OCI-LY7 (cell line): ENCODE measurements at places on chromosomes 13 and 19. TPM values are rescaled to one million over a fixed set of nuclear protein-coding genes. Genes with fewer than 3 reads are reported as not detected.

- DNase-seq, result no peak
Measured at GRCh38 chr13:60178327-60178726, 14.6 kb upstream of the DIAPH3 start.

GRCh38 chr19:3646336-3647092 is 19.9 kb upstream of the CACTIN start:
- DNase-seq, result no peak

DNA sequence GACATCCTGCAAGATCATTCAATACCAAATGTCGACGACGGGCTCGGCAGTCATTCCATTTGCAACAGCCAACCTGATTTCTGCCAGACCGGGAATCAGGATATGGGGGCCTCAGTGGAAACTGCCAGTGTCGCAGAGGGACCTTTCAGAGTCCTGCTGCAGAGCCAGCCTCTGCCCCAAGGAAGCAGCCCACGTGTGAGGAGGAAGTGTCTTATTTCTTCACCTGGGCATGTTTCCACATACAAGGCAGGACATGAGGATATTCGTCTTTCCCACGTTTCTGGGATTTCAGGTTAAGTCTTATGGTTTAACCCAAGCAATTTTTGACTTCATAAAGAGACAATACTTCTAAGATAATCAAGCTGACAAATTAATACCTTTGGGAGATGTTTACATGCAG is 69.9 kb downstream of the ABCC4 start:
- no peak for DNase-seq

DNA sequence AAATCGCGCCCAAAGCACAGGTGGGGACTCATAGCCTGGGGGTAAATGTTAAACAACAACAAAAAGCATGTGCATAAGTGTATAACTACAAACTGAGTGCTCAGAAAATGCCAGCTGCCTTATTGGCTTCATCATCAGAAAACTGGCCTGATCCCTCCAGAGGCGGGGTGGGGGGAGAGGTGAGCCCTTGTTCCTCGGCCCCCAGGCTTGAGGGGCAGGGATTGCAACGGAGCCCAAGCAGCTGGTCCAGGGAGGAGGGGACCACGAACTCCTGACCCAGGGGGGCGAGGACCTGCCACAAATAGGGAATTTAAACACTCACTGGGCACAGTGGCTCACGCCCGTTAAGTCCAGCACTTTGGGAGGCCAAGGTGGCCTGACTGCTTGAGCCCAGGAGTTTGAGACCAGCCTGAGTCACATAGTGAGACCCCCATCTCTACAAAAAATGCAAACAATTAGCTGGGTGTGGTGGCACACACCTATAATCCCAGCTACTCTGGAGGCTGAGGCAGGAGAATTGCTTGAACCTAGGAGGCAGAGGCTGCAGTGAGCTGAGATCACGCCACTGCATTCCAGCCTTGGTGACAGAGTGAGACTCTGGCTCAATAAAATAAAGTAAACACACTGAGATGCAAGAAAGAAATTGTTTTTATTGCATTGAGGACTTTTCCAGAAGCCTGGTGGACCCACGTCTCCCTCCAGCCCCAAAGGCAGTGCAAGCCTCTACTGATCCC is 8.7 kb downstream of the SIRT6 start:
- no peak for DNase-seq

- no peak for DNase-seq
Measured at GRCh38 chr19:6806488-6806887, 34.0 kb downstream of the VAV1 start.

DNA sequence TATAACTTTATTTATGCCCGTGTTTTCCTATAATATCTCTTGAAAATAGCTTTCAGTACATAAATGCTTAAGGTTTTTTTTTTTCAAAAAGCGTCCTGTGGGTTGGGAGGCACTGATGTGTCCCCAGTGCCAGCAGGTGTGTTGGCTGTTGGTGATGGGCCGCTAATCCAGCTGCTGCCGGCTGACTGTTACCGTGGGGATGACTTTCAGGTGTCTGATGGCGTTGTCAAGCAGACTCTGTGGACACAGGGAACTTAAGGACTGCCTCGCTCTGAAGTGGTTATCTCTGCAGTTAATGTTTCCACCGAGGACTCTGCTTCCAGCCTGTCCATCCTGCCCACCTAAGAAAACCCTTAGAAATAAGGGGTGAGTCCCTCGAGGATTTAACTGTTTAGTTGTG is 94.5 kb downstream of the ANKRD10 start:
- no peak for DNase-seq

- DNase-seq, result no peak
Measured at GRCh38 chr19:7427944-7428343, 60.9 kb downstream of the PEX11G start.

DNA sequence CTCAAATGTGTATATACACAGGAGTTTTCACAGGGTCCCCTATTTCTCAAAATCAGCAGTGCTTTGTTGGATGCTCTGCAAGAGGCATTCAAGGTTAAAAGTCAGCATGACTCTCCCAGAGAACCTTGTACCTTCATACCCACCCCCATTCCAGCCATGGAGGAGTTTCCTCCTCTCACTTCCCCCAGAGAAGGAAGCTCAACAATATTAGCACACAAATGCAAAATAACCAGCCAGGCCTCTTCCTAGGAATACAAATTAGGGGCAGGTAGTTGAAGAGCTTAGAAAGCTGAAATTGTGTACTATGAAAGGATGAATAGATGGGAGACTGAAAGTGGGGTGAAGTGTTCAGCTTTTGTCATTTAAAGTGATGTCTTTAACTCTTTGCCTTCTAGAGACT is 43.8 kb downstream of the SPRY2 start:
- DNase-seq, result no peak

- no peak for DNase-seq
Measured at GRCh38 chr13:75271846-75272245, 210.1 kb downstream of the TBC1D4 start.

DNA sequence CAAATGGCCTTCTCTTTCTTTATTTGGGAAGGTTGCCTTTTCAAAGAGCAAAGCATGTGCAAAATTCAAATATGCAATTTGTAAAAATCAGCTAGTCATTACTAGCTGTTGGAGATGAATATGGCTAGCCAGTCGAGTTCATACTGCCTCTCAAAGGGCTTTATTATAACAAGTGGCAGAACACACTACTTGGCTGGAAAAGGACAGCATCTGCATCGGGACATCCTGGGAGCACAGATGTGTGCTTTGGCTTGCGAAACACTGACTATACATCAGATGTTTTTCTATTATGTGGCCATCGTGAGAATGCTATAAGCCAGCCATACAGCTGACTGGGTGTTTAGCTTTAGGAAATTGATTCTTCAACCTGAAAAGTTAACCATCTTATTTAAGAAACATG is 424.2 kb downstream of the KCTD12 start:
- no peak for DNase-seq

- DNase-seq, result no peak
Measured at GRCh38 chr19:8675066-8675465, 23.5 kb downstream of the ACTL9 start.

- no peak for DNase-seq
Measured at GRCh38 chr13:75299913-75300862, 181.8 kb downstream of the TBC1D4 start.

GRCh38 chr13:112588490-112589297 is 741 bp upstream of the TUBGCP3 start:
- DNase-seq, result no peak

DNA sequence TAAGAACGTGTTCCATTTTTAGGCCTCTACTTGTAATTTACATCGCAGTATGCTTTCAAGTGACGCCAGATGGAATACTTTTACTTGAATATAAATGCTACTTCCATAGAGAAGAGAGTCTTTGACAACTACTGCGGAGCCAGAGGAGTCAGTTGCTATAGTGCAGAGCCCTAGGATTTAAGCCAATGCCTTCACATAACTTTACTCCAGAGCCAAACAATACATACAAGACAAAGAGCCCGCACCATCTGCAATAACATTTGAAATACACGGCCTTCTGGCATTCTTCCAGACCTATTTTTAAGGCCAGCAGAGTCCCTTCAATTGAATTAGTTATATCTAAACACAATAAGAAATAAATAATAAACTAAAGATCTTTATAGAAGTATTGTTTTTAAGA is 59.4 kb downstream of the XPO4 start:
- no peak for DNase-seq

GRCh38 chr13:27130979-27131623 is 40.5 kb downstream of the USP12 start:
- DNase-seq, result no peak

- no peak for DNase-seq
Measured at GRCh38 chr13:71998223-71998622, 131.2 kb upstream of the DACH1 start.

DNA sequence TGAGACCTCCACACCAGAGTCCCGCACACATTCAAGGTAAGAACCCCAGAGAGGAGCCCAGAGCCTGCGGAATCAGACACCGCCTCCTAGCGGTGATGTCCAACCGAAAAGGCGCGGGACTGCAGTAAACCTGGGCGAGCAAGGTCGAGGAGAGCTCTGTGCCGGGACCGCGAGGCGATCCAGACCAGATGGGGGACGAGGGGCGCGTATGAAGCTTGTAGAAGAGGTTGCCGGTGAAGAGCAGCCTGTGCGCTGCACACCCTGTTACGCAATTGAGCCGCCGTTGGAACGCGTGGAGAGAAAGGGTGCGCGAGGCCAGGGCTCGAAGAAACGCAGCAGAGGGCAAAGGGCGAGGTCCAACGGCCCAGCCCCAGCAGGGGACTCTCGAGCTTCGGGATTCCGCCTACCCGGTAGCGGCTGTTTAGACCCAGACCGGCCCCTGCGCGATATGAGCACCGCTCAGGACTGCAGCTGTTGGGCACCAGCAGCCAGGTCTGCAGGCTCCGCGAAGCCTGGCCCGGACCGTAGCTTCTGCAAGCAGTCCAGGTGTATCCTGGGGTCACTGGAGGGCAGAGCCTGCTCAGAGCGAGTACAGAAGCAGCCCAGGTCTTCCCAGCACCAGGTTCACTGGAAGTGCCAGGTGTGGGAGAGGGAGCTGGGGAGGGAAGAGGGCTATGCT is 65.9 kb upstream of the ZNF599 start:
- DNase-seq, result no peak

- DNase-seq, result no peak
Measured at GRCh38 chr19:1356508-1356865, 27.2 kb upstream of the NDUFS7 start.

- peak; percentile 50 for DNase-seq
Measured at GRCh38 chr19:39996218-39996810, 546 bp upstream of the ZNF546 start.

GRCh38 chr13:100987948-100988347 is 313.4 kb upstream of the TMTC4 start:
- DNase-seq, result no peak

PSG6 gene
- not detected in 2 replicates for total RNA-seq

CALR3 gene
- not detected in 2 replicates for total RNA-seq

ZMYM5 gene
- 14.3 and 15.2 TPM in 2 replicates for total RNA-seq

RASAL3 gene
- total RNA-seq, result 52.0 and 53.3 TPM in 2 replicates

MTUS2 gene
- total RNA-seq, result 9.8 TPM in 2 replicates

COMP gene
- total RNA-seq, result not detected in 2 replicates

MYBPC2 gene
- total RNA-seq, result 22.2 and 28.2 TPM in 2 replicates

ELSPBP1 gene
- total RNA-seq, result not detected in 2 replicates
